Hepatocyte (in vitro differentiated cells): ENCODE measurements at places on chromosomes 3 and 15. TPM values are rescaled to one million over a fixed set of nuclear protein-coding genes. Genes with fewer than 3 reads are reported as not detected.

DNA sequence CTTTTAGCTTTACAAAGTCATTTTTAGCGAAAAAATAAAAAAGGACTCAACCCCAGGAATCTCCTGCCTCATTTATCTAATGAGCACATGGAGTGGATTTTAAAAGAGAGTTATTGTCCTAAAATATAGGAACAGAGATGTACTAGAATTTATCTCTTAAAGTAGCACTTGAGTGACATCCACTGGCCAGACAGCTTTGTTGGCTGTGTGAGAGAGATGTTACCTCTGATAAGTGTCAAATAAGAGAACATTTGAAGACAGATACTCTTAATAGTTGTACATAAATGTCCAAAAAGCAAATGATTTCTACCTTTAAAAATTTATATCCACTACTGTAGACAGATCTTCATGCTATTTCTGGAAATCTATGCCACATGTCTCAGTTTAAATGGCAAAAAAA is 12.3 kb upstream of the MFSD1 start:
- DNase-seq = peak; percentile 46

DNA sequence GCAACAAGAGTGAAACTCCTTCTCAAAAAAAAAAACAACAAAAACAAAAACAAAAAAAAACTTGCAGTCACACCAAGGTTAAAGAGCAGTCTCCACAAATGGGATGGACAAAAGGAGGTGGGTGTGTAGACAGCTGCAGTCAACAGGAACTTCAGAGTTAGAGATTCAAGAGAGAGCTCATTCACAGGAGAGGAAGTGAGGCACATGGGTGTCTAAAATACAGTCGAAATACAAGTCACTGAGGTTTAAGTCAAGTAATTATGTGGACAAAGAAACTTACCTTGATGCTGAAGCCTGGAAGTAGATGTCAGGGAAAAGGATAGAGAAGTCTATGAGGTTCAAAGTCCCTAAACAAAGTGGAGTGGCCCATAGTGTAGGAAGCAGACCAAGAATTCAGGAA is 14.8 kb downstream of the MRPS11 start:
- no peak for DNase-seq

- peak; percentile 11 for DNase-seq
Measured at GRCh38 chr3:146256851-146257486, 6.1 kb upstream of the PLSCR4 start.

The STRIT1 gene
- 0.60 and 1.2 TPM in 2 replicates for total RNA-seq

The CIB1 gene
- 49.6 and 53.3 TPM in 2 replicates for total RNA-seq

DNA sequence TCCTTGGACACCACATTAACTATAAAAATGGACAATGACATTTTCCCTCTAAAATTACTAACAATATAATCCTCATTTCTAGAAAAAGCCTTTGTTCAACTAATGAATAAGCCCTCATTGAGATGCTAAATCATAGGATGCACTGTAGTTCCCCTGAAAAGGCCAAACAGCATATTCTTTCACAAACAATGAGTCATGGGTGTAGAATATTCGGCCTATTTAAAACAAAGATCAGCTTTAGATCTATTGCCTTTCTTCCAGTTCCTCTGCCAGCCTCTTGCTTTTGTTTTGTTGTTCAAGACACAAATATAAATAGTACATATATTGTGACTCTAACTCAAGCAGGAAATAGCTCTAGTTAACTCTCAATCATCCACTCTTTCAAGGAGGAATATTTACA is 82.5 kb downstream of the ADAM10 start:
- no peak for DNase-seq

DNA sequence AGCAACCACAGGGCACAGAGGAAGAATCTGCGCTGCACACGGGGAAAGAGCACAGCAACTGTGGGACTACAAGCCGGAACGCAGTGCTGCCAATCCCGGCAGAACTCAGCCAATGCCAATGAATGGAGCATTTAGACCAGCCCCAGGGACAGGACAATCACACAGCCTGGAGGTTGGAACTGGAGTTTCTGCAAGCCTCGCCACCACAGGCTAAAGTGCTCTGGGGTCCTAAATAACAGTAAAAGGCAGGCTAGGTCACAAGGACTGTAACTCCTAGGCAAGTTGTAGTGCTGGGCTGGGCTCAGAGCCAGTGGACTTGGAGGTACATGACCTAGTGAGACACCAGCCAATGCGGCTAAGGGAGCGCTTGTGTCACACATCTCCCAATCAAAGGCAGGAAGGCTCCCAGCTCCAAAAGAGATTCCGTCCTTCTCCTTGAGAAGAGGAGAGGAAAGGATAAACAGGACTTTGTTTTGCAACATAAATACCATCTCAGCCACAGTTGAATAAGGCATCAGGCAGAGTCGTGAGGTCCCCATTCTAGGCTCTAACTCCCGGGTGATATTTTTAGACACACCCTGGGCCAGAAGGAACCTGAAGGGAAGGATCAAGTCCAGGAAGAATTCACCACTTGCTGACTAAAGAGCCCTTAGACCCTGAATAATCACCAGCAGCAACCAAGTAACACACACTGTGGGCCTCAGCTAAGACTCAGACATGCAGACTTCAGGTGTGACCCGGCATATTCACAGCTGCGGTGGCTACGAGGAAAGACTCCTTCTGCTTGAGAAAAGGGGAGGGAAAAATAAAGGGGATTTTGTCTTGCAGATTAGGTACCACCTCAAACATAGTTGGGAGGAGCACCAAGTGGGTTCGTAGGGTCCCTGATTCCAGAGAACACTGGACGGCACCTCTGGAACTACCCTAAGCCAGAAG is 85.5 kb upstream of the XXYLT1 start:
- DNase-seq = no peak

DNA sequence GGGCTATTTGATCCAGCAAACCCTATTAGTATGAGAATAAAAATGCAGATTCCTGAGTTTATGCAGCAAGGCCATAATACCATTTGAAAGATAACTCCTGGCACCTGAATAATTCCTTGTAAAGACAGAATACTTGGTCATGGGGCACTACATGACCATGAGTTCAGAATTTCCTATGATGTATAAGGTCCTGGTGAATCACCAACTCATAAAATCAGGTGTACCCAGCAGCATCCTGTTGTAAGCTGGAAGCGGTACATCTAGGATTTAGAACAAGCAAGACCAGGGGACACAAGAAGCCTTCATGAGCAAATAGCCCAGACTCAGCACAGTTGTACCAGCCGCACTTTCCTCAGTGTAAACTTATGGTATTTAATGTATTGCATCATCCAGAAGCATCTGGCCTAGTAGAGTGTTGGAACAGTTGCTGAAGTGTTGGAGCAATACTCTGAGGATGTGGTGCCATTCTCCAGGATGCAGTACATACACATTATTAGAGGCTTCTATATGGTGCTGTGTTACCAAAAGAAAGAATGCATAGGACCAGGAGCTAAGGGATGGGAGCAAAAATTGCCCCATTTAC is 233.4 kb downstream of the SQOR start:
- no peak for DNase-seq

DNA sequence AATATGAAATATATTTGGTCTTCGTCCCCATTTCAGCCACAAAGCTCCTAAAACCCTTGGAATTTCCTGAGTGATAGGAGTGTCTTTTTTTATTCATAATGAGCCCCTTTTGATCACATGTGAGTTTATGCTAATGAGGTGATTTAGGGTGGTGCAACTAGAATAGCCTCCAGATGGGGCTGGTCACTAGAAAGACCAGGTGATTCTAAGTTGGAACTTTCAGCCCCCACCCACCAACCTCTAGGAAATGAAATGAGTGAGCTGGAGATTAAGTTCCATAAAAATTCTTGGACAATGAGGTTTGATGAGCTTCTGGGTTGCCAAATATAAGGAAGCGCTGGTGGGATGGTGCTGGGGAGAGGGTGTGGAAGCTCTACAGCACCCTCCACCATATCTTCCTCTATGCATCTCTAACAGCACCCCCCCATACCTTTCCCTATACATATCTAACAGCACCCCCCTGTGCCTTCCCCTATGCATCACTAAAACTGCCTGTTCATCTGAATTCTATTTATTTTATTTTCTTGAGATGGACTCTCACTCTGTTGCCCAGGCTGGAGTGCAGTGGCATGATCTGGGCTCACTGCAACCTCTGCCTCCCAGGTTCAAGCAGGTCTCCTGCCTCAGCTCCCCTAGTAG is 2.1 kb upstream of the SMCO1 start:
- no peak for DNase-seq

The ARID3B gene
- 13.2 and 19.7 TPM in 2 replicates for total RNA-seq

The FAM107A gene
- 0.24 and 0.93 TPM in 2 replicates for total RNA-seq

The CP gene
- total RNA-seq = 22.3 and 26.4 TPM in 2 replicates

The CRTC3 gene
- total RNA-seq = 15.3 and 15.7 TPM in 2 replicates

The TMF1 gene
- total RNA-seq = 32.0 and 39.6 TPM in 2 replicates

The TMIE gene
- total RNA-seq = 0.12 and 0.37 TPM in 2 replicates

GRCh38 chr3:172913911-172914655 is 163.6 kb downstream of the ECT2 start:
- no peak for DNase-seq

The STRA6 gene
- 13.6 and 31.5 TPM in 2 replicates for total RNA-seq

DNA sequence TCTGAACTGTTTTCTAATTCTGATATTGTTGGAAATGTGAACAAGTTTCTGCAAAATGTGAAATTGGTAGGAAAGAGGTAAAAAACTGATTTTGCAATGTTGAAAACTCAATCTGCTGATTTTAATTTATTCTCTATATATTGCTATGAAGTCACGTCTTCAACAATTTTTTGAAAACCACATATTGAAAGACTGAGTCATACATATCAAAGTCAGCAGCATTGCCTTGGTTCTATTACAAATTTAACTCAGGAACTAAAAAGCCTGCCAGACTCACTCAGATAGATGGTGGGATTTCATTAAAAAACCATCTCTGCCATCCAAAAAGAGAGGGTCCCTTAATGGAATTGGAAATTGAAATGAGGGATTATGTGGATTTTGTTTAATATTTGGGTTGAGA is 351.4 kb downstream of the CNTN3 start:
- no peak for DNase-seq

The NEIL1 gene
- 21.1 and 27.6 TPM in 2 replicates for total RNA-seq

The TIMMDC1 gene
- total RNA-seq = 47.8 and 52.7 TPM in 2 replicates

The RYR3 gene
- total RNA-seq = 0.36 and 0.37 TPM in 2 replicates

GRCh38 chr3:50138266-50139200 is 16.6 kb upstream of the SEMA3F start:
- peak; percentile 53 for DNase-seq

DNA sequence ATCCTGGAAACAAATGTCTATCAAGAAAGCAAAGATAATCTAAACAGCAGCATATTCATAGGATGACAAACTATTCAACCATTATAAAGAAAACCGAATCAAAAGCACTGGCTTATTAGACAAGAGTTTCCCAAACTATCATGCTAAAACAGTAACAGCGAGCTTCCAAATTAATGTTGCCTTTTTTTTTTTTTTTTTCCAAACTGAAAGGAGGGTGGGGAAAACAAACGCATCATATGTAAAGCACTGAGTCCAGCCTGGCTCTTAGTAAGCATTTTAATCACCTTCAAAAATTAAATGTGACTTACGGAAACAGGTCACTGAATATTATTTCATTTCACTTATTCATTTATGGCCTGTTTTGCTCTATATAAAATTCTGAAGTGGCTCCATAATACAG is 2.3 kb downstream of the TJP1 start:
- no peak for DNase-seq

The CD200R1 gene
- total RNA-seq = 0.20 and 0.93 TPM in 2 replicates

- DNase-seq = no peak
Measured at GRCh38 chr15:39078026-39078425, 502.9 kb upstream of the THBS1 start.

- DNase-seq = no peak
Measured at GRCh38 chr3:187314176-187314575, 22.6 kb upstream of the MASP1 start.

DNA sequence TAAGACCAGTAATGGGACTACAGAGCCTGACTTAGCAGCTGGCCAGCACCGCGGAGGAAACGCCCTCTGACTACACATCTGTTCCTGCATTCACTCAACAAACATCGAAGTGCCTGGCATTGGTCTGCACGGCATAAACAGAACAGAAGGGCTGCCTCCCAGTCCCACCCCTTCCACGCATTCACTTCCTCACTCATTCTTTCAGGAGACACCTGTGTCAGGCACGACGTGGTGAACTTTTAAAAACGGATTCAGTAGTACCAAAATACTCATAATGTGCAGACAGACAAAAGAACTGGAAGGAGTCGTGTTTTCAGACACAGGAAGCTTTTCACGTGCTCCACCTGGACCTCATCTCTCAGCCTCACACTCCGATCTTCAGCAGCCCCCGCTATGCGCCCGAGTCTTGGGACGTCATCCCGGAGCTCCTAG is 123.3 kb downstream of the XXYLT1 start:
- no peak for DNase-seq

DNA sequence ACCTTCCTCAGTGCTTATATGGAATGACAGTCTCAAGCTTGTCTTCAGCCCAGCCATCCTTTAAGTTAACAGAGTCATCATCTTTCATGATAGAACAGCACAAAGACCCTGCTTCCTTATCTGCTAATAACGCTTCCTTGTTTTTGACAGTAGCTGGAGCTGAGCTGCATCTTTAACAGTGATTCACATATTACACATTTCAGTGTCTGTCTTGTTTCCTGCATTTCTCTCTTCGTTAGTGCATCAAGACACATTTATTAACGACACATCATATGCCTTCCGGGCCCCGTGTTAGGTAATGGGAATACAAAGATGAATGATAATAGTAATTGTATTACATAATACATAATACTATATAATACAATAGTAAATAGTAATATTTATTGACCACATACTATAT is 30.2 kb upstream of the GREM1 start:
- DNase-seq = no peak

GRCh38 chr3:125496701-125497100 is 23.3 kb downstream of the SNX4 start:
- no peak for DNase-seq

- no peak for DNase-seq
Measured at GRCh38 chr15:27256446-27256845, 285.5 kb downstream of the GABRG3 start.

DNA sequence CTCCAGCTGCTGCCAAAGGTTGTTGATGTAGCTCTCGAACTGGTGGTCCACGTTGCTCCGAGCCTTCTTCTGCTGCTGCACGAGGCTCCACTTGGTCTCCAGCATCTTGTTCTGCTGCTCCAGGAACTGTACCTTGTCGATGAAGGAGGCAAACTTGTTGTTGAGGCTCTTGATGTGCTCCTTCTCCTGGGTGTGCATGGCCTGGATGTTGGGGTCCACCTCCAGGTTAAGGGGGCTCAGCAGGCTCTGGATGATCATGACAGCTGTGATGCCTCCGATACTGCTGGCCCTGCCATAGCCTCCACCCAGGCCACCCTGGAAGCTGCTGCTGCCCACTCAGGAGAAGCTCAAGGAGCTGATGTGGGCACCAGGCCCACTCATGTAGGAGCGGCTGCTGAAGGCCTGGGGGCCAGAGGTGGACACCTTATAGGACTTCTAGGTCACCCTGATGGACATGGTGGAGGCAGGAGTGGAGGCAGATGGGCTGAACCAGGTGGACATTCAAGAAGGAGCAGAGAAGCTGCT is 14.9 kb upstream of the PSTPIP1 start:
- DNase-seq = no peak
